IMR-90 (cell line): ENCODE measurements at places on chromosomes 13 and 19.

GRCh38 chr13:51267622-51268021 is 45.4 kb downstream of the FAM124A start:
- DNase-seq = no peak
- no peak overlapping the region for H3K27ac ChIP-seq
- H3K27me3 ChIP-seq = peaks cover 2% of the 10 kb centered on the region; the same call in 1 of the 2 replicates
- peaks cover 9% of the 10 kb centered on the region; the same call in 1 of the 2 replicates for H3K4me1 ChIP-seq
- H3K36me3 ChIP-seq = no peaks in the 10 kb centered on the region

GRCh38 chr13:37701306-37701705 is 102.7 kb upstream of the POSTN start:
- no peak overlapping the region for H3K4me3 ChIP-seq
- DNase-seq = peak; percentile 67
- no peaks in the 10 kb centered on the region for H3K27me3 ChIP-seq
- H3K4me1 ChIP-seq = peaks cover 6% of the 10 kb centered on the region
- no peaks in the 10 kb centered on the region for H3K36me3 ChIP-seq

- H3K27me3 ChIP-seq = no peaks in the 10 kb centered on the region
- DNase-seq = peak; percentile 82
- H3K36me3 ChIP-seq = no peaks in the 10 kb centered on the region
- peak within 1 kb of the TSS; percentile 65 for H3K4me3 ChIP-seq
- peaks cover 7% of the 10 kb centered on the region for H3K4me1 ChIP-seq
Observed at GRCh38 chr19:19618219-19619051, at the start of gene PBX4. PBX4 (minus strand) TSS chr19:19618687; CDS start chr19:19618629, 58 bp downstream.

- no peak overlapping the region for H3K4me3 ChIP-seq
- H3K4me1 ChIP-seq = no peaks in the 10 kb centered on the region
- H3K27me3 ChIP-seq = no peaks in the 10 kb centered on the region; the same call in 1 of the 2 replicates
- H3K36me3 ChIP-seq = no peaks in the 10 kb centered on the region
- no peak overlapping the region for H3K27ac ChIP-seq
Observed at GRCh38 chr13:51945149-51945548, 66.1 kb downstream of the ATP7B start.

DNA sequence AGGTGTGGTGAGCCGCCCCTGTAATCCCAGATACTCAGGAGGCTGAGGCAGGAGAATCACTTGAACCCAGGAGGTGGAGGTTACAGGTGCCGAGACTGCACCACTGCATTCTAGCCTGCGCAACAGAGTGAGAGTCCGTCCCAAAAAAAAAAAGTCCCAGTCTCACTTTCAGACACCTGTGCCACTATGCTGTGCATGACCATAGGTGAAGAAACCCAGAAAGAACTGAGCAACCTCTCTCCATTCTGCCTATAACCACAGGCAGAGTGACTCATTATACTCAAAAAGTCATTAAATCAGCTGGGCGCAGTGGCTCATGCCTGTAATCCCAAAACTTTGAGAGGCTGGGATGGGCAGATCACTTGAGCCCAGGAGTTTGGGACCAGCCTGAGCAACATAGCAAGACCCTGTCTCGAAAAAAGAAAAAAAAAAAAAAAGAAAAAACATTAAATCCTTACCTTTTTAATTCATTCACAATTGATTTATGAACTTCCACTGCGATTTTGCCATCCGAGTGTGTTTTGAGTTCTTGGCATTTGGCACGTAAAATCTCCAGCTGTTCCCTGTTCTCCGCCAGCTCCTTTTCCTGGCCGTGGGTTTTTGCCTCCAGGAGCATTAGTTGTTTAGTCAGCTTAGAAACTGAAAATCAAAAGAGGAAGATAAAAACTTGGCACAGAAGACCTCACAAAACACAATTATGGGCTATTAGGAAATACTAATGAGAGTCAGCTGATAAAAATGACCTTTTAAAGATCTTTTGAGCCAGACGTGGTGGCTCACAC is 45.5 kb upstream of the SLC7A9 start:
- no peaks in the 10 kb centered on the region for H3K27me3 ChIP-seq
- no peak overlapping the region for H3K27ac ChIP-seq
- no peak overlapping the region for H3K4me3 ChIP-seq
- H3K4me1 ChIP-seq = no peaks in the 10 kb centered on the region

DNA sequence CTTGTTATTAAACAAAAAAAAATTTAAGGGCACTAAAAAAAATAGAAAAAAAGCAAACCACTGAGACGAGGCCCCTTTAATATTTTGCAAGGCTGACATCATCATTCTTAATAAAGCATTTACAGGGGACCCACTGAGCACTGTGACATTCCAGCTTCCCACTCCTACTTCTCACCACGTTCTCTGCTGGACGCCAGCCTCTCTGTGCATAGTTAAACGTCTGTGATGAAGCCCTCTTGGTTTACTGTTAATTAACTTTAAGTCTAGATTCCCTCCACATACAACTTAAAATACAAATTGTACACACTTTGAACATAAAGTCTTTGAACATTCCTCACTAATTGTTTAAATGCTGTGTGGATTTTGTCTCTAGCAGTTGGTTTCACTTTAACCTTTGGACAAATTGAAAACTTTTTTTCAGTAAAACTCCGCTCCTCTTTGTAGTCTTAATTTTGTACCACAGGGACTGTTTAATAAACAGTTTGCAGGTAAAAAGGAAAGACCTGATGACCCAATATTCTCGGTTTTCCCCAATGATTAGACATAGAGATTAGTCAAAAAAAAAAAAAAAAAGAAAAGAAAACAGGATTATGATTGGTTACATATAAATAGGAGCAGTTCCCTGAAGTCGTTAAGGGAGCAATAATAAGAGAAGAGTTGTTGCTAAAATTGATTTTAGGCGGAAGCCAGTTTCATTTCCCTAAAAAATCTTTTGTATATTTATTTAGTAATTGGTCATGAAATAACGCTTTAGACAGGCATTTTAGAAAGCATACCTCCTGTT is 219.8 kb downstream of the MZT1 start:
- H3K4me1 ChIP-seq = no peaks in the 10 kb centered on the region
- H3K36me3 ChIP-seq = no peaks in the 10 kb centered on the region
- no peak overlapping the region for H3K4me3 ChIP-seq
- H3K27me3 ChIP-seq = no peaks in the 10 kb centered on the region
- DNase-seq = no peak
- H3K27ac ChIP-seq = no peak overlapping the region

- H3K36me3 ChIP-seq = no peaks in the 10 kb centered on the region
- H3K4me1 ChIP-seq = peaks cover 11% of the 10 kb centered on the region
- no peak overlapping the region for H3K27ac ChIP-seq
- H3K4me3 ChIP-seq = peak overlapping the region; percentile 37
- DNase-seq = peak; percentile 30
Observed at GRCh38 chr13:28531077-28531844, 36.3 kb upstream of the FLT1 start.

DNA sequence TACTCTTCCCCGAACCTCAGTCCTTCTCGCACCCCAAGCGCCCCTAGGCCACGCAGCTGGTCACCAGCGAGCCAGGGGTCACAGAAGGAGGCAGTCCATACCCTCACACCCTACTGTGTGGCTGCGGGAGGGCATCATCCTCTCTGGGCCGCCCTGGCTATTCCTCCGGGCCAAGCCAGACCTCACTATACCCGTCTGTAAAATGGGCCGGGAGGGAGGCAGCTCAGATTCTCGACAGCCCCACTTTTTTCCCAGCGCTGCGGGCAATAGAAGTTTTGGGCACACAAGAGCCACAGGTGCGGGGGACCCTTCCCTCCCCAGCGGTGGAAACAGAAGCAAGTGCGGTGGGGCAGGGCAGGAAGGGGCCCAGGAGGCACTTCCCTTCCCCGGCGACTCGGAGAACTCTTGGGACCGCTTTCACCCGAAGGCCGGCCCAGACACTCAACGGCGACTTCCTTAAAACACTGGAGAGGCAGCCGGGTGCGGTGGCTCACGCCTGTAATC is 5.6 kb upstream of the ARRDC2 start:
- no peaks in the 10 kb centered on the region for H3K27me3 ChIP-seq
- no peak overlapping the region for H3K4me3 ChIP-seq
- no peak overlapping the region for H3K27ac ChIP-seq
- H3K36me3 ChIP-seq = no peaks in the 10 kb centered on the region
- H3K4me1 ChIP-seq = no peaks in the 10 kb centered on the region; the same call in 1 of the 2 replicates
- DNase-seq = no peak

- peak overlapping the region; percentile 90 for H3K4me3 ChIP-seq
- peak overlapping the region; percentile 82 for H3K27ac ChIP-seq
- H3K4me1 ChIP-seq = peaks cover 16% of the 10 kb centered on the region
- DNase-seq = peak; percentile 41
- peaks cover 2% of the 10 kb centered on the region; the same call in 1 of the 2 replicates for H3K36me3 ChIP-seq
- no peaks in the 10 kb centered on the region for H3K27me3 ChIP-seq
Observed at GRCh38 chr13:97224544-97225300, 2.6 kb downstream of the MBNL2 start.

DNA sequence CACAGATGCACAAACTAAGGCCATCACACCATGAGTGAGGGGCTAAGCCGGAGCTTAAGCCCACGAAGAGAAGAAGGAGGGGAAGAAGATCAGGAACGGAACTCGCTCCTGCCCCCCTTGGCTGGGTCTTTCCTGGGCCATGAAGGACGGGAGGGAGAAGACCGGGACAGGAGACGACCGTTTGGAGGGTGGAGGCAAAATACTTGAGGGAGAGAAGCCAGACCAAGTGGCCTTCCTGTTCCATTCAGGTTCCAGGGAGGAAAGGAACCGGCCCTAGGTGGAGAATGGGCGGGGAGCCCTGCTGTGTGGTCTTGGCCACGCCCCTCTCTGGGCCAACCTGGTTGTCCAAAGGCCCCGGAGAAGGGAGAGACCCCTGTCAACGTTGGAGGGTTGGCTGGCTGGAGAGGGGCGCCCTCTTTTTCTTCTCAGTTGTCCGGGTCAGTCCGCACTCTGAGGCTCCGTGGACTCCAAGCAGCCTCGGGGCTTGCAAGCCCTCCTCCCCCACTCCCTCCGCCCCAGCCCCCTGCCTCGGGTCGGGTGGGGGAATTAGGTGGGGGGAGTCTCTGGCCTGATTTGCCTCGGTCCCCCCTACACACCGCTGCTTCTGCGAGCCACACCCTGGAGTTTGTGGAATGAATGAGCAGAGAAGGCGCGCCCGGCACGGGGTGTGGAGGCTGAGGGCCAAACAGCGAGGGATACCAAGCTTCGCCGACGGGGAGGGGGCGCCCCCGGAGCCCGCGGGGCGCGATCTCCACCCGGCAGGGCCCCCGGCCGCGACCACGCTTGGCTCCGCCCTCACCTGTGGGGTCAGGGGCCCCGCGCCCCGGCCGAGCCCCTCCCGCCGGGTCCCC is 757 bp downstream of the FBN3 start:
- no peak overlapping the region for H3K27ac ChIP-seq
- no peaks in the 10 kb centered on the region for H3K36me3 ChIP-seq
- H3K4me3 ChIP-seq = no peak overlapping the region
- no peaks in the 10 kb centered on the region for H3K4me1 ChIP-seq
- H3K27me3 ChIP-seq = peaks cover 69% of the 10 kb centered on the region

- H3K4me1 ChIP-seq = no peaks in the 10 kb centered on the region
- H3K4me3 ChIP-seq = no peak overlapping the region
- no peak overlapping the region for H3K27ac ChIP-seq
Observed at GRCh38 chr19:29785955-29786589, 25.7 kb upstream of the CCNE1 start.

- no peaks in the 10 kb centered on the region for H3K27me3 ChIP-seq
- no peaks in the 10 kb centered on the region for H3K36me3 ChIP-seq
- DNase-seq = no peak
- no peak overlapping the region for H3K4me3 ChIP-seq
- H3K27ac ChIP-seq = no peak overlapping the region
- H3K4me1 ChIP-seq = no peaks in the 10 kb centered on the region
Observed at GRCh38 chr13:38444904-38445303, 95.3 kb downstream of the UFM1 start.

DNA sequence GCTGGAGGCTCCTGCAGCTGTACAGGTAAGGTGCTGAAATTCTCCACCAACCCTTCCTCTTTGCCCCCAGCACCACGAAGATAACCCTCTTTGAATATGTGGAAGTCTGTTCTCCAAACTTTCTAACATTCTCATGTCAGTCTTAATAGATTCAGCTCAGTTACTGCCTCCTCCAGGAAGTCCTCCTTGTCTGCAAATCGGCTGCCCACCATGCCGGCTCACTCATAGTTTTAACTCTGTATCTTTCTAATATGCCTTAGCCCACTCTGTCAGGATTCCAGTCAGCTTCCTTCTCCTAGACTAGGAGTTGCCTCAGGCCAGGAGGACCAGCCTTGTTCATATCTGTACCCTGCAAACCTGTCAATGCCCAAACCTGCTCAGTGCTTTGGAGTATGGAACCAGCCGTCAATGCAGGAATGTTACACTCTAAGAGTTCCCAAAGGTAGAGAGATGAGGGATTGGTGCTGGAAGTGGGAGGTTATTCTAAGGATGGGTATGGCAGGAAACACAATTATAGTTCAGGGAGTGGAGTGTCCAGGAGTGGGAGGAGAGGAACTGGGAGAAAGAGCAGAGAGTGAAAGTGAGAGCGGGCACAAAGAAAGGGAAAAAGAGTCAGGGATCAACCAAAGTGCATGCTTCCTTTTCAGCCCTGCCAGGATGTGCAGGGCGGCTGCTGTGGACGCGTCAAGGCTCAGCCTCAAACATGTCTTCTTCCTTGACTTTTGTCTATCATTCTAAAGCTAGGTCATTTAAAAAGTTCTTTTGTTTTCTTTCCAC is 38.0 kb upstream of the ALOX5AP start:
- peaks cover 25% of the 10 kb centered on the region for H3K4me1 ChIP-seq
- peak overlapping the region; percentile 51; the same call in 1 of the 2 replicates for H3K27ac ChIP-seq
- no peak for DNase-seq
- no peaks in the 10 kb centered on the region for H3K27me3 ChIP-seq
- no peak overlapping the region for H3K4me3 ChIP-seq

DNA sequence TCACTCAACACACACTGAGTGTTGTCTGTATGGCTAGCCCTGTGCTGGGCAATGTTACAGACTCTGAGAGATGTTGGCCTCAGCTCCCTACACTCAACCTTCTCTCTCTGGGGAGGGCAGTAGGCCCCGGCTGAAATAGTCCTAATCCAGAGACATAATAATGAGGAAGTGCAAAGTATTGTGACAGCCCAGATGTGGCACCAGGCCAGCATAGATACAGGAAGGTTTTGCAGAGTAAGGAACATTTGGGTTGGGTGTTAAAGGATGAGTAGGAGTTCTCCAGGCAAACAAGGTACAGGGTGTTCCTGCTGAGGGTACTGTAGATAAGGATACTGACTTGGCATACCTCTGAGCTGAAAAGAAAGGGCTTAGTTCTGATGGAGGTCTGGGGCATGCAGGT is 2.4 kb downstream of the LIN7B start:
- peaks cover 8% of the 10 kb centered on the region for H3K4me1 ChIP-seq
- no peaks in the 10 kb centered on the region for H3K36me3 ChIP-seq
- no peak overlapping the region for H3K4me3 ChIP-seq
- DNase-seq = no peak

GRCh38 chr13:60282186-60282585 is 114.8 kb upstream of the TDRD3 start:
- peaks cover 2% of the 10 kb centered on the region; the same call in 1 of the 2 replicates for H3K27me3 ChIP-seq
- H3K4me1 ChIP-seq = no peaks in the 10 kb centered on the region
- H3K27ac ChIP-seq = no peak overlapping the region
- DNase-seq = no peak

DNA sequence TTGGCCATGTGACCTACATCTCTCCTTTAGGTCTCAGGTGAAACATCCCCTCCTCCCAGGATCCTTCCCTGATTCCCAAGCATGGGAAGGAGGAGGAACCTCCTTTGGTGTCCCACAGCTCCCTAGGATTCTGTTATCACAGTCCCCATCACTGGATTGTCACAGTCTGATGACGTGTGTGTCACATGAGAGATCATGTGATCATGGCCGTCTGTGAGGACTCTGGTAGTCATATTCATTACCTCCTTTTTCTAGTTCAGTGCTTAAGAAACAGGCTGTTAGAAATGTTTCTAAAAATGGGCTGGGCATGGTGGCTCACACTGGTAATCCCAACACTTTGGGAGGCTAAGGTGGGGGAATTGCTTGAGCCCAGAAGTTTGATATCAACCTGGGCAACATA is 3.0 kb downstream of the DHX34 start:
- no peaks in the 10 kb centered on the region for H3K27me3 ChIP-seq
- H3K36me3 ChIP-seq = peaks cover 37% of the 10 kb centered on the region
- H3K27ac ChIP-seq = no peak overlapping the region
- H3K4me1 ChIP-seq = no peaks in the 10 kb centered on the region; the same call in 1 of the 2 replicates
- DNase-seq = no peak
